ENCODE measurements at places on chromosomes 16 and 17.
A peak's percentile ranks its signal among the peaks of the same experiment; 100 is the strongest.

- no peak for DNase-seq
These were observed 495.5 kb upstream of the SOX9 start for GRCh38 chr17:71625330-71625729.

DNA sequence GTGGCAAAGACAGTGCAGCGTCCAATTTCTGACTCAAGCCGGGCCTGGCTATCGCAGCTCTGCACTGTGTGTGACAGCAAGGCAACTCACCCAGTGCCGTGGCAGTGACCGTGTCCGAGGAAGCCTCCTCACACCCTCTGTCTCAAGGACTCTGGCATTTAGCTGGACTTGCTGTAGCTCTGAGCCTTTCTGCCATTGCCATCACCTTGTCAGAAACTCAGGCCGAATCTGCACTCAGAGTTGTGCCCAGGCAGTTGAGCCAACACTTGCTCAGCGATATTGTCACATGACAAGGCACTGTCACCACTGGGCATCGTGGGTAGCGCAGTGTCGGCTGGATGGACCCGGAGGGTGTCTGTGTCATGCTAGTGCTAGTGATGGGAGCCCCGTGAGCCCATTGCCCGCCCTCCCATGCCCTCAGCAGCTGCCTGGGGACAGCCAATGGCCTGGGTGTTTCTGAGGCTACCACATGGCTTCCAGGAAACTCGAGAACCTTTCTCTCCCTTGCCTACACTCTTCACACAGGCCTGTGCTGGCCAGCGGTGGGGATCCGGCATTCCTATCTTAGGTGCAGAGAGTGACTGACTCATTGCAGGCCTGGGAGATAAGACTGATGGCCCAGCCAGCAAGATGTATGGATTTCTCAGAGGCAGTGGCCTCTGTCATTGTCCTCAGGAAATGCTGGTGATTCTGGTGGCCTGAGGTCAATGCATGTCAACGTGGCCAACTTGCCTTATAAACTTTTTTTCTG is 22.1 kb upstream of the STH start:
- DNase-seq = no peak

- DNase-seq = no peak
These were observed 59.6 kb downstream of the SMG6 start for GRCh38 chr17:2243953-2244352.

DNA sequence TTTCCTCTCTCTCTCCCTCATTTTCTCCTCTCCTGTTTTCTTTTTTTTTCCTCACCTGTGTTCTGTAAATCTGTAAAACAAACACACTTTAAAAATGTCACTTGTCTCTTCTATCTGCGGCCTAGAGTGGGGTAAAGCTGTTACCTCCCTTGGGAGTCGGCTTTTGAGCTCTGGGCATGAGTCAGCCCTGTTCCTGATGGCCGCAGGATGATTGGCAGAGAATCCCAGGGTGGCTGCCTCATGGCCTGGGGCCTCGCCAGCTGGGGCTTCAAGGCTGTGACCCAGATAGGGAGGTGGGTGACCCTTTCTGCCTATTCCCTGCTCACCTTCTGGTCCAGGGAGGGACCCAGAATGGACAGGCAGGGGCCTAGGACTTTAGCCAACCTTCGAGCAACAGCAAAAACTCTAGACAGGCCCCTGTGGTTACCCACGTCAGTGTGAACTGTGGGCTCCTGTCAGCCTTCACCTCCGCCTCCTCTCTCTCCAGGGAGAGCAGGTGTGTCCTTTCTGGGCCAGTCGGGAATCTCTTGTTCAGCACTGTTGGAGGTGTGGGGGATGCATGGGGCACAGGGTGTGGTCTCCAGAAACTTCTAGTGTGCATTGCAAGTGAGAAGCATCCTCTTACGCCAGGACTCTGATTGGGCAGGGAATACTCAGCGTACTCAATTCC is 87.4 kb downstream of the RAP1GAP2 start:
- DNase-seq = no peak

- DNase-seq = no peak
These were observed 201.4 kb upstream of the CHMP6 start for GRCh38 chr17:80790021-80790765.

GRCh38 chr16:48864055-48864454 is 254.1 kb upstream of the N4BP1 start:
- DNase-seq = no peak

- DNase-seq = no peak
These were observed 38.4 kb downstream of the C17orf67 start for GRCh38 chr17:56795221-56795865.

DNA sequence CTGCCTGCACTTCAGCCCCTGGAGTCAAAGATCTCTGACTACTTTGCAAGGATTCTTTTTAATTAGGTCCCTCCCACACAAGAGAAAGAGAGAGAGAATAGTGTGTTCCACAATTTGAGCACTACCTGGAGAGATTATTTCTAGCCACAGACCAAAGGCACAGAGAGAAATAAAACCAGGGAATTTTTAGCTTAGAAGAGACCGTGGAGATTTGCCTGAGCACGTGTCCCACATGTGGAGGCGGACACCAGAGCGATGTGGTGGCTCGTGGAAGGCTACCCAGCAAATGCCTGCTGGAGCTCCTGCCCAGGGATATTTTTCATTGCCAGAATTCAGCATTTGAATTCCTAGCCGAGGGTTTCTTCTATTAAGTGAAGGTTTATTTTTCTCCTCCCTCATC is 50.6 kb downstream of the MGAT5B start:
- DNase-seq = no peak

DNA sequence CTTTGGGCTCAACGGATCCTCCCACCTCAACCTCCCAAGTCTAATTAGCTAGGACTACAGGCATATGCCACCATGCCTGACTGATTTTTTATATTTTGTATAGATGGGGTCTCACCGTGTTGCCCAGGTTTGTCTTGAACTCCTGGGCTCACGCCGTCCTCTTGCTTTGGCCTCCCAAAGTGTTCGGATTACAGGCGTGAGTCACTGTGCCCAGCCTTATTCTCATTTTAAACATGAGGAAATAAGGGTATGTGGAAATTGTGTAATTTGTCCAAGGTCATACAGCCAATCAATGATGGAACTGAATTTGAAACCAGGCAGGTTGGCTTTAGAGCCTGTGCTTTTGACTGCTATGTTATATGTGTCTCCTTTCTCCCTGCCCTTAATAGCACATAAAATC is 27.4 kb upstream of the AQP8 start:
- no peak for DNase-seq

GRCh38 chr16:73669535-73670274 is 621.8 kb upstream of the ZFHX3 start:
- DNase-seq = no peak

GRCh38 chr17:68592682-68593641 is 8.2 kb downstream of the FAM20A start:
- no peak for DNase-seq

- DNase-seq = no peak
These were observed 37.2 kb downstream of the MAP2K6 start for GRCh38 chr17:69451416-69452394.

DNA sequence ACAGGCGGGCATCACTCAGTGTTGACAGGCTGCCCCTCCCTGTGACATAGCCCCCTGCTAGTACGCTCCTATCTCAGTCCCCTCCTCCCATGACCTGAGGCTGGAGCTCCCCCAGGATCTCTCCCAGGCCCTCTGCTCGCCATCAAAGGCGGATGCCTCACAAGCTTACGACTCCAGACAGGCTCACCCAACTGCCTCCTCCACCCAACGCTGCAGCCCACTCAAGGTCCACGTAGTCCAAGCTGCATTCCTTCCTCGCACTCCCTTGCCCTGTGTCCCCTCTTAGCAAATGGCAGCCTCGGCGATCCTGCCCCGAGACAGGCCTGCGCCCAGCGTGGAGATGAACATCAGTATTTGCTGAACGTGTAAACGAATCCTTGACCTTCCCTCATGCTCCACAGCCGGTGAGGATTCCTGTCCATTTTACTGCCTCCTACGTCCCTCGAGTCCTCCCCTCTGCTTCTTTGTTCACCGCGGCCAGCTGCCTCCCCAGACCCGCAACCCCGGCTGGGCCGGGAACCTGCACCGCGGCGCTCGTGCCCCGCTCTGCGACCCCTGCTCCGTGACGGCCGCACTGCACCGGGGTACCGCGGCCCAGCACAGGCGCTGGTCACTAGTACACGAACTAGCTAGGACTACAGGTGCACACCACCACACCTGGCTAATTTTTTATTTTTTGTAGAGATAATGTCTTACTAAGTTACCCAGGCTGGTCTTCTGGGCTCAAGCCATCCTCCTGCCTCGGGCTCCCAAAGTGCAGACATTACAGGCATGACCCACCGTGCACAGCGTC is 838 bp upstream of the TMEM97 start:
- no peak for DNase-seq

DNA sequence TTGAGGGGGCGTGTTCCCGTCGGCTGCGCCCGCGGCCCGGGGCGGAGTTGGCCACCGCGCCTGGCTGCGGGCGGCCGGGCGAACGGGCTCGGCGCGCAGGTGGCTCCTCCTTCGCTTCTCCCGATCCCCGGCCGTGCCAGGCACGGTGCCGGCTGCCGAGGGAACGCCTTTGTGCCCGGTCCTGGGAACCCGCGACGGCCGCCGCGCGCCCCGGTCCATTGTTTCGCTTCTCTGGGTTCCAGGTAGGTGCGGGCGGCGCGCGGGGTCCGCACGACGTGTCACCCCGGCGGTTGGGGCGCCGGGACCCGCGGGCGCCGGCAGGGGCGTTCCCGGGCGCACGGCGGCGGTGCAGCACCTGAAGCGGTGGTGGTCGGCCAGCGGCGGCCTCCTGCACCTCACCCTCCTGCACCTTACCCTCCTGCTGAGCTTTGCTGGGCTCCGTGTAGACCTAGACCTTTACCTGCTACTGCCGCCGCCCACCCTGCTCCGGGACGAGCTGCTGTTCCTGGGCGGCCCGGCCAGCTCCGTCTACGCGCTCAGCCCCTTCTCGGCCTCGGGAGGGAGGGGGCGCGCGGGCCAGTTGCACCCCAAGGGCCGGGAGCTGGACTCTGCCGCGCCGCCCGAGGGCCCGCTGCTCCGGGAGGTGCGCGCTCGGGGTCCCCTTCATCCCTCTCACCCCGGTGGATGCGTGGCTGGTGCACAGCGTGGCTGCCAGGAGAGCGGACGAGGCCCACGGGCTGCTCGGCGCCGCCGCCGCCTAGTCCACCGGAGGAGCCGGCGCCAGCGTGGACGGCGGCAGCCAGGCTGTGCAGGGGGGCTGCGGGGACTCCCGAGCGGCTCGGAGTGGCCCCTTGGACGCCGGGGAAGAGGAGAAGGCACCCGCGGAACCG is 99.9 kb downstream of the EFCAB13 start:
- no peak for DNase-seq

GRCh38 chr16:56936950-56937349 is 5.0 kb downstream of the HERPUD1 start:
- DNase-seq = no peak

DNA sequence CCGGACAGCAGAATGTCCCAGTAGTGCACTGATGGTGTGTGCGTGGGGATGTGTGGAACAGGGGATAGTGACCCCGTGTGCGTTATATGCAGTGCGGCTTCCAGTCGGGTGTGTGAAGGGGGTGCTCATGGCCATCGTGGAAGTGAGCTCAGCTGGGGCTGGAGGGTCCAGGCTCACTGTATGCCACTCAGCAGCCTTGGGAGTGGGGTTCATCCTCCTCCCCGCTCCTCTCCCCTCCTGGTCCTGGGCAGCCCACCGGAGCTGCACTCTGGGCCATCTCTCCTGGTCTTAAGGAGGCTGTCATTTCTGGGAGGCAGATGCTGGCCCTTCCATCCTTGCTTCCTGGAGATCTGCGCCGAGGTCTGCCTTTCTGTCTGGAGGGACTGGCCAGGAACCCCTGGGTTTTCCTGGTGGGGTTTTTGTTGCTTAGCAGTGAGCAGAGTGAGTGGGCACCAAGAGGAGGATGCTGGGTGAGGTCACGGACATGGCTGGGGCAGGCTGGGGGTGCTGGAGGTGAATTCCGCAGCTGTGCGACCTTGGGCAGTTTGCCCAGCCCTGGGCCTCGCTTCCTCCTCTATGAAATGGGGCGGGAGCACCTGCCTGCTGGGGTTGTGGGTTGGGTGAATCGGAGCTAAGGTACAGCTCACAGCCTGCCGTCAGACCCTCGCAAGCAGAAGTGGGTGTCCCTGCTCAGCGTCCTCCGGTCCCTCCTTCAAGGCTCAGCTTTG is 164.1 kb downstream of the SEC14L1 start:
- peak; percentile 61 for DNase-seq

DNA sequence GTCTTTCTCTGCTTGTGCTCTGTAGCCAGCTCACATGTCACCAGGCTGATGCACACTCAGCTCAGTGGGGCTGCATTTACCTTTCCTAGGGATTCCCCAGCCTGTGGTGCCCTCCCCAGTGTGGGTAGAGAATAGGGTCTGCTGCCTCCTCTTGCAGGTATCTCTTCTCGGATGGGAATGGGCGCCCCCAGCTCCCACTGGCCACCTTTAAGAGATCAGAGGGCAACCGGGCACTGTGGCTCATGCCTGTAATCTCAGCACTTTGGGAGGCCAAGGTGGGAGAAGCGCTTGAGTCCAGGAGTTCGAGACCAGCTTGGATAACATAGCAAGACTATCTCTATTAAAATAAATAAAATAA is 3.3 kb downstream of the XYLT2 start:
- no peak for DNase-seq

- DNase-seq = no peak
These were observed 85.2 kb upstream of the NKD1 start for GRCh38 chr16:50462793-50463507.

GRCh38 chr17:55427587-55427882 is 5.9 kb upstream of the MMD start:
- DNase-seq = no peak

GRCh38 chr17:50363217-50364060 is 9.5 kb downstream of the MRPL27 start:
- no peak for DNase-seq

GRCh38 chr16:67935101-67935401 is 1.6 kb downstream of the PSMB10 start:
- DNase-seq = no peak

- no peak for DNase-seq
These were observed 171.4 kb downstream of the COPRS start for GRCh38 chr17:31687505-31688126.

DNA sequence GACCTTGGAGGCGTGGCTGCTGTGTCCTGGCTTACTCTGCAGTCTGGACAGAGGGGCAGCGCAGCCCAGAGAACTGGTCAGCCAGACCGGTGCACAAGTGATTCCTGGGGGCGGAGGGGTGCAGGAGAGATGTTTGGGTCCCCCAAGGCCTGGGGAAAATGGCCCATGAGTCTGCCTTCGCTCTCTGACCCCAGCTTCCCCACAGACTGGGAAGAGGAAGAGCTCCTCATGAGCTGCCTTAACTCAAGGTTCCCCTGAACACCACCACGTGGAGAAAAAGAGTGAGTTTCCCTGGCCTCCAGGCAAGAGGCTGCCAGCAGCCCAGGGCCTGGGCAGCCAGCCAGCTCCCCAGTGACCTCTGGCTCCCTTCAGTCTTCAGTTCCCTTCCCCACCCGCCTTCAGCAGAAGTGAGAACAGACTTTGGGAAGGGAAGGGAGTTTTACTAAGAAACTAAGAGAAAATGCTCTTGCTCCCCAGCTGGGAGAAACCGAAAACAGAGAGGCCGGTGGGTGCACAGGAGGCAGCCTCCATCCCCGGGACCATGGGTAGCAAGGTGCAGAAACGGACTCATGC is 2.0 kb upstream of the C17orf99 start:
- DNase-seq = peak; percentile 93

- DNase-seq = no peak
These were observed 19.1 kb upstream of the NCBP3 start for GRCh38 chr17:3865176-3865575.

GRCh38 chr16:9499941-9500593 is 408.6 kb downstream of the HAPSTR1 start:
- no peak for DNase-seq

GRCh38 chr16:50281391-50282009 is 15.1 kb downstream of the ADCY7 start:
- no peak for DNase-seq

- no peak for DNase-seq
These were observed 124.8 kb downstream of the RGS9 start for GRCh38 chr17:65261682-65262636.
